ENCODE measurements at places on chromosomes 3 and 15. TPM values are rescaled to one million over a fixed set of nuclear protein-coding genes. Genes with fewer than 3 reads are reported as not detected.

The CDCP1 gene
- 23.3 TPM for total RNA-seq

DNA sequence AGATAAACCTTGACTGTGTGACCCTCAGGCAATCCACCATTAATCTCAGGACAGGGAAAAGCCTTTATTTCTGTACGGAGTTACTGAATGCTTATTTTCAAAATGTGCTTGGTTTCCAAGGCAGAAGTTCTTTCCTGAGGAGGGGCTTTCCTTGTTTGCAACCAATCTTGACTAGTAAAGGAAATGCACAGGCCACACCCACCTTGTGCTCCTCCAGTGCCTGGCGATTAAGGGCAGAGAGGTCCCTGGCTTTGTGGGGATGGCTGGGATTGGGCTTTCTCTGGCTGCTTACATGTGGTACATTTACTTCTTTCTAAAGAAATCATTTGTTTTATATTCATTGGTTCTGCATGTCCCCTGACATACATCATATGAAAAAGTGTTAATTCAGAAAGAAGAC lies 47.8 kb downstream of the ZNF621 start:
- H3K27ac ChIP-seq: no peak overlapping the region
- H3K36me3 ChIP-seq: no peaks in the 10 kb centered on the region
- DNase-seq: no peak
- H3K4me1 ChIP-seq: no peaks in the 10 kb centered on the region
- no peaks in the 10 kb centered on the region for H3K27me3 ChIP-seq
- no peak overlapping the region for H3K4me3 ChIP-seq

The SAMD7 gene
- not detected for total RNA-seq

The MED12L gene
- total RNA-seq: 24.0 TPM

- no peak for DNase-seq
- H3K4me1 ChIP-seq: peaks cover 2% of the 10 kb centered on the region
- H3K27me3 ChIP-seq: no peaks in the 10 kb centered on the region
- H3K36me3 ChIP-seq: no peaks in the 10 kb centered on the region
Measured at GRCh38 chr15:38255690-38256089, 3.1 kb downstream of the SPRED1 start.

DNA sequence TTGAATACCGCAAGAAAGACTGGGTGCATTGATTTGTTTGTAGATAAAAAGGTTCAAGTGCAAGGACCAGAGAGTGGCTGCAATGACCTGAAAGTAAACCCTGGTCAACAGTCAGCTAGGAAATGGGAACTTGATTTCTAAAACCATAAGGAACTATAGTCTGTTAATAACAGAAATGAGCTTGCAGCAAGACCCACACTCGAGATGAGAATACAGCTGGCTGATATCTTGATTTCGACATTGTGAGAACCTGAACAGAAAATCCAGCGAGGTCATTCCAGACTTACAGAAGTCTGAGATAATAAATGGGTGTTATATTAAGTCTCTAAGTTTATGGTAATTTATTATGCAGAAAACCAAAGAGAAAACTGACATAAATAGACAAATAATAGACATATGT lies 177.3 kb downstream of the NFKBIZ start:
- no peaks in the 10 kb centered on the region for H3K36me3 ChIP-seq
- no peak for DNase-seq
- no peak overlapping the region for H3K4me3 ChIP-seq
- no peaks in the 10 kb centered on the region for H3K27me3 ChIP-seq

DNA sequence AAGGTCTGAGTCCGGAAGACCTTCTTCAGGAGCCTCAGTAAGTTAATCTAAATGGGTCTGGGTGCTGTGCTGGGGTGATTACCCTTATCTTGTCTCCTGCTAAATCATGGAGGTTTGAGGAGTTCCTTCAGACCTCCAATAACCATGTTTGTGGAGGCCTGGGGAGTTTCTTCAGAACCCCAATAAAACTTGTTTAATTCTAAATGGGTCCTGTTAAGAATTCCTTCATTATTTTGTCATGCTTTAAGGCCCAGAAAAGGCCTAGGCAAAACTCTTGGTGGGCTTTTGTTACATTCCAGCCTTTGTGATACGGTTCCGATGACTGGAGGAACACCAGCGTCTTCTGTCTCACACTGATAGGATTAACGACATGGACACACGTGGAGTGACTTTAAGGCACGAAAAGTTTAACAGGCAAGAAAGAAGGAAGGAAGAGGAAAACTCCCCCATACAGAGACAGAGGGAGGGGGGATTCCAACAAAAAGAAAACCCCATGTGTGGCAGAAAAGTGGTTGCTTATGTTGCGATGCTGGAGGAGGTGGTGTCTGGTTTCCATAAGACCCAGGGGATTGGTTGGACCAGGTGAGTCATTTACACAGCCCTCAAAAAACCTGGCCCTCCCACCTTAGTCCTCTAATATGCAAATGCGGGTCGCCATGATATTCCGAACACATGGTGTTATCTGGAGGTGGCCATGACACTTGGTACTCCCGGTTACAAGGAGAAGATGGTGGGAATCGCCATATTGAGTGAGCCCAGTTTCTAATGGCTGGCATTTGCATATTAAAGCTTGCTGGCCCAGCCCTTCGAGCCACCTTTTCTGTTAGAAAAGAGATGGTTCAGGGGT lies 72.6 kb upstream of the MFGE8 start:
- no peak overlapping the region for H3K4me3 ChIP-seq
- DNase-seq: peak; percentile 64
- H3K27ac ChIP-seq: peak overlapping the region; percentile 80
- no peaks in the 10 kb centered on the region for H3K27me3 ChIP-seq

The RPLP1 gene
- total RNA-seq: 2,151 TPM

The SERPINI2 gene
- 0.25 TPM for total RNA-seq

DNA sequence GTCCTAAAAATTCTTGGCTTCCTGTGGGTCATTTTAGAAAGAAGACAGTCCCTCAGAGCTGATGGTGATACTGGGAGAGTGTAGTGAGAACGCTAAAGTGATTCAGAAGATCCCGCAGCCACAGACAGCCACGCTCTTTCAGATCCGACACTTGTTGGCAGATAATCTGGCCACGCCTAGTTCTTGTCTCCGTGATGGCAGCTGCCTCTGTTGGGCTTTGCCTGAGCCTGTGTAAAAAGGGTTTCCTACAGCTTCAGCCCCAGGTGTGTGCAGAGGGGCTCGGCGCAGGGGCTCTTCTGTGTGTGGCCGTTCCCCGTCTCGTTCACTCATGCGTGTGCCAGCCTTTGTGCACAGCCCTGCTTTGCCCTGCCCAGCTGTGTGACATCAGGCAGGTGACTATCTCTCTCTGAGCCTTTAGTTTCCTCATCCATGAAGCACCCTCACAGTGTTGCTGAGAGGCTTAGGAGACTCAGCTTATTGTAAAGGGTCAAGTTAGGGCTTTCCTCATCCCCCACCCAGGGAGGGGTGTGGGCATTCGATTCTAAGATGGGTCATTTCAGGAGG lies 6.3 kb downstream of the IRAK2 start:
- no peak overlapping the region for H3K27ac ChIP-seq
- no peaks in the 10 kb centered on the region for H3K27me3 ChIP-seq
- no peak overlapping the region for H3K4me3 ChIP-seq
- no peak for DNase-seq
- no peaks in the 10 kb centered on the region for H3K36me3 ChIP-seq

DNA sequence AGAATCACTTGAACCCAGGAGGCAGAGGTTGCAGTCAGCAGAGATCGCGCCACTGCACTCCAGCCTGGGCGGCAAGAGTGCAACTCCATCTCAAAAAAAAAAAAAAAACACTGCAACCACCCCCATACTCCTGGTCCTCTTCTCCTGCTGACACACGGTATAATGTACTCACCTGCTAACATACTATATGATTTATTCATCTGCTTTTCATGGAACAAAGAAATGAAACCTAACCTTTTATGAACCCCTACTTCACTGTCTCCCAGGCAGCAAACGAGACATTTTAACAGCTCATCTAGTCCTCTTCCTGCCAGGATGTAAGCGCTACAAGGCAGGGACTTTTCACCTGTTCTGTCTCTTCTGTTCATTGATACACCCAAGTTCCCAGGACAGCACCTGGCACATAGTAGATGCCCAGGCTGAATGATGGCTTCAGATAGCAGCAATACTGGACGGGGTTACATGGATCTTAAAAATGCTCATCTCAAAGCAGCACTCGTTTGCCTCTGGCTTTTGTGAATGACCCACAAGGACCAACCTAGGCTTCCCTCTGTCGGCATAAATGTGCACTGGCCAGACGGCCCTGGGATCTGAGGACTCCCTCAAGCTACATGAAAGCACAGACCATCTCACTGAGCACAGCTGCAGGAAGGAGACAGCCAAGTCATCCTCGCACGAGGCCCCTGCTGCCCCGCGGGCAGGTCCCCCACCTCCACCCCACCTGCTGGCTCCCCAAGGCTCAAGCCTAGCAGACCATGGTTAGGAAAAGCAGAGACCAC lies 20.3 kb downstream of the XXYLT1 start:
- no peak overlapping the region for H3K4me3 ChIP-seq
- H3K4me1 ChIP-seq: peaks cover 28% of the 10 kb centered on the region
- H3K27me3 ChIP-seq: no peaks in the 10 kb centered on the region
- peak; percentile 46 for DNase-seq
- H3K36me3 ChIP-seq: no peaks in the 10 kb centered on the region
- H3K27ac ChIP-seq: no peak overlapping the region

- no peaks in the 10 kb centered on the region for H3K27me3 ChIP-seq
- H3K36me3 ChIP-seq: no peaks in the 10 kb centered on the region
- no peak overlapping the region for H3K27ac ChIP-seq
- no peak for DNase-seq
- no peak overlapping the region for H3K4me3 ChIP-seq
Measured at GRCh38 chr3:127449486-127450212, 140.9 kb downstream of the TPRA1 start.

The SMCO1 gene
- total RNA-seq: not detected

- no peak overlapping the region for H3K27ac ChIP-seq
Measured at GRCh38 chr3:143183665-143183964, 64.0 kb downstream of the CHST2 start.

DNA sequence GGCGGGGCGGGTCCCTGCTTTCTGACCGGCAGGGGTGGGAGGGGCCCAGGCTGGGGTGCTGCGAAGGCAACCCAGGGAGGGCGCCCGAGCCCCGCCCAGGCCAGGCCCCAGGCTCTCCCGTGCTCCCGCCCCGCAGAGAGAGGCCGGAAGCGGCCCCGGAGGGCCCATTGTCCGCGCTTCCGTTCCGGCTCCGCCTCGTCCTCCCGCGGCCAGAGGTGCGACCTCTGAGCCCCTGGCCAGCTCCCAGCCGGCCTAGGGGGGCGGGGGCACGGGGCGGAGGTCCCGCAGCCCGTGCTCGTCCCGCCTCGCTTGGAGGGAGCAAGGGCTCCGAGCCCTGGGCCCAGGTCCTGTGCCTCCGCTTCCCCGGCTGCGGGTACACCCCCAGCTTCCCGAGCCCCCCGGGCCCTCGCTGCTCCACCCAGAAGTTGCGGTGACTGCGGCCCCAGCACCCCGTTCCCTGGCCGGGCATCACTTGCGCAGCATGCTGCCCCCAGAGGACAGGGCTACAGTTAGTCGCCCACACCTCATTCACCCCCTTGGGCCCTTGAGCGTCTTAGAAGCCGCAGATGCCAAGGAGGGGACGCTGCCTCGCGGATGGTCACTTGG lies 20.4 kb upstream of the PLXND1 start:
- peaks cover 7% of the 10 kb centered on the region for H3K4me1 ChIP-seq
- H3K36me3 ChIP-seq: no peaks in the 10 kb centered on the region
- peak overlapping the region; percentile 75 for H3K4me3 ChIP-seq

DNA sequence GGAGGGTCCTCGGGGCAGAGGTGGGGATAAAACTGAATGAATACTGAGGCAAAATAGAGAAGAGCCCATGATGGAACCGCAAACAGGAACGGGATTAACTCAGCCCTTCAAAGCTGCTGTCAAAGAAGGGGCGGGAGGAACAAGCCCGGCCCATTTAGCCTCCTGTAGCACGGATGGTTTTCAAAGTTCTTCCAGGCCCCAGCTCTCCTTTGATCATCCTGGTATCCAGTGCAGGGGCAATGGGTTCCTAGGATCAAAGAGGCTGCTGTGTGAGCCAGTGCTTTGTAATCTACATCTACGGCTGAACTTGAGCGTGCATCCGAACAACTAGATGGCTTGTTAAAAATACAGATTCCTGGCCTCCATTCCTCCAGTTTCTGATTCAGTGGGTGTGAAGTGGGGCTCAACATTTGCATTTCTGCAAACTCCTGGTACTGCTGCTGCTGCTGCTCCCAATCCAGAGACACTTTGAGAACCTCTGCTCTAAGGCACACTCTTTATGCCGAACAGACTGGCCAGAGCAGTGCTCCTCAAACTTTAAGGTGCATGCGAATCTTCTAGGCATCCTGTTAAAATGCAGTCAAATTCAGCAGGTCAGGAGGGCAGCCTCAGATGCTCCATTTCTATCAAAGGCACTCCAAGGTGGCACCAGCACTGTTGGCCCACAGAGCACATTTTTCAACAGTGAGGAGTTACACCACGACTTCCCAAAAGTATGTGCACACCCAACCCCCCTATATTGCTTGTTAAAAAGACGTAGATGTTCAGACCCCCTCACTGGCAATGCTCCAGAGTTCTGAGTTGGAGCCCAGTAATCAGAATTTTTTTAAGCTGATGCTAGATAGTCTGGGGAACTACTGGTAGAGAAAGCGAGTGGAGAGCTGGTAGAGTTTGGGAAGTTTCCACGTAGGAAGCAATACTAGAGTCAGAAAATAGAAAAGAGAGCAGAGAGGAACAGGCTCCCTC lies 5.6 kb downstream of the GALNT15 start:
- no peaks in the 10 kb centered on the region for H3K36me3 ChIP-seq
- no peaks in the 10 kb centered on the region for H3K27me3 ChIP-seq
- H3K4me1 ChIP-seq: peaks cover 3% of the 10 kb centered on the region
- no peak overlapping the region for H3K4me3 ChIP-seq
- H3K27ac ChIP-seq: no peak overlapping the region
